ENCODE measurements at places on chromosomes 11 and 22.

GRCh38 chr22:37639771-37640590 lies 512 bp downstream of the SH3BP1 start:
- DNase-seq = no peak

DNA sequence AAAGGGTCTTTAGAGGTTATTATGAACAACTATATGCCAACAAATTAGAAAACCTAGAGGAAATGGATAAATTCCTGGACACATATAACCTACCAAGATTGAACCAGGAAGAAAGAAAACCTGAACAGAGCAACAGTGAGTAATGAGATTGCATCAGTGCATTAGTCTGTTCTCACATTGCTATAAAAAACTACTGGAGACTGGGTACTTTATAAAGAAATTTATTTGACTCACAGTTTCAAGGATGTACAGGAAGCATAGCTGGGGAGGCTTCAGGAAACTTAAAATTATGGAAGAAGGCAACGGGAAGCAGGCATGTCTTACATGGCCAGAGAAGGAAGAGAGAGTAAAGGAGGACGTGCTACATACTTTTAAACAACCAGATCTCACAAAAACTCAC lies 70.8 kb upstream of the GNAZ start:
- DNase-seq = no peak

DNA sequence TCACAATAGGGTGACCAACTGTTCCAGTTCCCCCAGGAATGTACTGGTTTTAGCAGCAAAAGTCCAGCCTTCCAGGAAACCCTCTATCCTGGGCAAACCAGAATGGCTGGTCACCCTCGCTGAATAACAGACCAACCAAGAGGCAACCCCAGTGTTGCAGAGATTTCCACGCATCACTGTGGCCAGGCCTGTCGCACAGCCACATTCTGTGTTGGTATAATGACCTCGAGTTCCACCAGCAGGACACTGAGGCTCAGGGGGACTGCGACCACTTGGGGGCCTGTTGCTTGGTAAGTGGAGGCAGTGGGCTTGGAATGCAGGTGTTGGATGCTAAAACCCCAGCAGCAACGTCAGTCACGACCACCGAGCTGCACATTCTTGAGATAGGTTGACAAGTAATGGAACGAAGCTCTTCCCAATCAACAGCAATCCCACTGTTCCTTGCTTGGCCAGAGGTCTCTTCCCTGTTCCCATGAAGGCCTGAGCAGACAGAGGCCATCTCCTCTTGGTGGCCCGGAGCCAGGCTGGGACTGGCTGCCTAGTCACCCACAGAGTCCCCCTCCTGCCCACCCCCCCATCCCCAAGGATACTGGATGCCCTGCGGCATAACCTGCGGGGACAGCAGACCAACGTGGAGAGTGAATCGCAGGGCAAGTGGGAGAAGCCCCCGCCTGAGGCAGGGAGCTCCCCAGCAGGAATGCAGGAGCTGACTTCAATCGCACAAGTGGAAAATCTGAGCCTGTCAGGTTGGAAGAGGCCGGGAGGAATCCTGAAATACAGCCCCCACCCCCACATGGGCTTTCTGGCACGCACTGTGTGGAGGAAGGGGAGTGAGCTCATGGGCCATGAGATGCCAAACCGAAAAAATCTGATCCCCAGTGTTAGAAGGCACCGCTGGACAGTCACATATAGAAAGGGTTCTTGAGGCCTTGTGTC lies 43.4 kb upstream of the MN1 start:
- DNase-seq = no peak

DNA sequence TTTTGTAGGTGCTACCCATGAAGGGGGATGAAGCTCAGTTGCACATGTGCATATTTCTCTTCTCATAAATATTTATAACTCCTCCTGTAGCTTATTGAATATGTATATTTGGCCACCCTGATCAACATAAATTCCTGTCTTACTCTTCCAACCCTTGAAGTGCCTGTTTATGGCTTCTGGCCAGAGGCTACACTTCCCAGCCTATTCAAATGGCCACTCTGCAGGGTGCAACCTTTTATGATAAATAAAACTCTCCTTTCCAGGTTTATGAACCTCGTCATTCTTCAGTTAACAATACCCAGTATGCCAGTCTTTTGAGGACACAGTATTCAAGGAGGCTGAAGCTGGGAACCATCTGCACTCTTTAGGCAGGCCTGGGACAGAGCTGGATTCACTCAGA lies 2.6 kb upstream of the RTL6 start:
- DNase-seq = no peak

DNA sequence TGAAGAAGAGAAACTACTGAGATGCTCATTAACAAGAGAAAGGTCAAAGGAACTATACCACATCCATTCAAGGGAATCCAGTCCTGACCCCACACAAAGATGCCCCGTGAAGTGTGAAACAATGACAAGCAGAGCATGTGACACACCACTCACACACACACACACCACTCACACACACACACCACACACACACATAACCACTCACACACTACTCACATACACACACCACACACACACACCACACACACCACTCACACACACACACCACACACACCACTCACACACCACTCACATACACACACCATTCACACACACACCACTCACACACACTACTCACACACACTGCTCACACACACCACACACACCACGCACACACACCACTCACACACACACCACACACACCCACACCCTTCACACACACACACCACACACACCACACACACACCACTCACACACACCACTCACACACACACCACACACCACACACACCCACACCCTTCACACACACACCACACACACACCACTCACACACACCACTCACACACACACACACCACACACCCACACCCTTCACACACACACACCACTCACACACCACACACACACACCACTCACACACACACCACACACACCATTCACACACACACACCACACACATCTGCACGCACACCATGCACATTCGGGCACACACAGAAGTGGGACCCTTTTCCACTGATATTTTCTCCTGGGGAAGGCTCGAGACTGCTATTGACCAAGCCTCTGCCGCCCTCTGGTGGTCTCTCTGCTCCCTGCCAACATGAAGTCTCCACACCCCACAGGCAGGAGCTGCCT lies 32.0 kb upstream of the COMT start:
- peak; percentile 81 for DNase-seq

GRCh38 chr11:71542879-71543777 lies 5.1 kb upstream of the KRTAP5-9 start:
- DNase-seq = no peak

DNA sequence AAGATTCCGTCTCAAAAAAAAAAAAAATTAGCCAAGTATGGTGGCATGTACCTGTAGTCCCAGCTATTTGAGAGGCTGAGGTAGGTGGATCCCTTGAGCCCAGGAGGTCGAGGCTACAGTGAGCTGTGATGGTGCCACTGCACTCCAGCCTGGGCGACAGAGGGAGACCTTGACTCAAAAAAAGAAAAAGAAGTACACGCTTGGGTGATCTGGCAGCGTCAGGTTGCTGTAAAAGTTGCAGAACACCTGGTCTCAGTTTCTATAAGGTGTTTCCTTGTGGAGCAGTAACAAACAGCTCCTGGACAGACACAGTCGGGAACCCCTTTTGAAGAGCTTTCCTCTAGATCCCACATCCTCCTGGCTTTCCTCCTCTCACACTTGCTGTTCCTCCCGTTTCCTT lies 45.8 kb downstream of the SCGB1A1 start:
- DNase-seq = no peak

DNA sequence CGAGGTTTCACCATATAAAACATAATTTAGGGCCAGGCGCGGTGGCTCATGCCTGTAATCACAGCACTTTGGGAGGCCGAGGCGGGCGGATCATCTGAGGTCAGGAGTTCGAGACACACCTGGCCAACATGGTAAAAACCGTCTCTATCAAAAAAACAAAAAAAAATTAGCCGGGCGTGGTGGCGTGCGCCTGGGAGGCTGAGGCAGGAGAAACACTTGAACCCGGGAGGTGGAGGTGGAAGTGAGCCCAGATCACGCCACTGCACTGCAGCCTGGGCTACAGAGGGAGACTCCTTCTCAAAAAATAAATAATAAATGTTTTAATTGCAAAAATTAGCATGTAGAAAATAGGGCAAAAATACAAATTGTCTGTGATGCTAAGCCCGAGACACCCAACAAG lies 993 bp upstream of the SFI1 start:
- no peak for DNase-seq

- no peak for DNase-seq
These were observed 81.1 kb downstream of the LARGE2 start for GRCh38 chr11:46003572-46003971.

DNA sequence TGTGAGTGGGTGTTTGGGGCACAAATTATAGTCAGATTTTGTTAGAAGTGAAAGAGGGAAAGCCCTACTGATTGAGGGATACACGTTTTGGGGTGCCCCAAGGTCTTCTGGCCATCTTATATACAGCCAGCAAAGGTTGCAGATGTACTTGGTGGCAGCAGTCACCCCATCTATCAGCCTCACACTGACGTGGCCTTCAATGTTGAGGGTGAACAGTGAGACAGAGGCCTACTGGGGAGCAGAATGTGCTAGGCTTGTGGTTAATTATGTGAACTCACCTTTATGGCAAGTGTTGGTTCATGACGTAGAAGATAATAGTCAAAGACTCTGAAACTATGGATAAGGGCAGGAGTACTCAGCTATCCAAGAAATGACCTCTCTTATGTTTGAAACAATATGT lies 121.2 kb downstream of the TRIM44 start:
- no peak for DNase-seq

- DNase-seq = no peak
These were observed 1.4 kb downstream of the ZFPL1 start for GRCh38 chr11:65085446-65085845.
